ENCODE measurements at places on chromosomes 16 and 17. TPM values are rescaled to one million over a fixed set of nuclear protein-coding genes. Genes with fewer than 3 reads are reported as not detected.

GRCh38 chr16:3767333-3767986, 50.1 kb upstream of the TRAP1 start:
- no peak for DNase-seq

DNA sequence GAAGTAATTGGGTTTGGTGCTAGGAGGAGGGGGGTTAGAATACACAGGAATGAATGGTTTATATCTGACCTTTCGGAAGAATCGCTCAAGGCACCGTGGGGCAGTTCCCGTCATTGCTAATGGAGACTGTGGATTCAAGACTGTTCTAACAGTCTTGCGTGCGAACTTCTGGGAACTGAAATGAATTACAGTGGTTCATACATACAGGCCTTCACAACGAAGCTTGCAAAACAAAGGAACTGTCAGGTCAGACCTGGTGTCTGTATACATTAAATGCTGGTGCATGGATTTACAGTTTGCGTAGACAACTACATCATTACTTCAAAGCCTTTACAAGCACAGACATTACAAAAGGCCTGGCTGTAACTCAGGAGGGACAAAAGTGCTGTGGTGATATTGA, 983.9 kb downstream of the CDH11 start:
- DNase-seq = no peak

- DNase-seq = no peak
Measured at GRCh38 chr17:27496971-27497370, 40.7 kb downstream of the KSR1 start.

DNA sequence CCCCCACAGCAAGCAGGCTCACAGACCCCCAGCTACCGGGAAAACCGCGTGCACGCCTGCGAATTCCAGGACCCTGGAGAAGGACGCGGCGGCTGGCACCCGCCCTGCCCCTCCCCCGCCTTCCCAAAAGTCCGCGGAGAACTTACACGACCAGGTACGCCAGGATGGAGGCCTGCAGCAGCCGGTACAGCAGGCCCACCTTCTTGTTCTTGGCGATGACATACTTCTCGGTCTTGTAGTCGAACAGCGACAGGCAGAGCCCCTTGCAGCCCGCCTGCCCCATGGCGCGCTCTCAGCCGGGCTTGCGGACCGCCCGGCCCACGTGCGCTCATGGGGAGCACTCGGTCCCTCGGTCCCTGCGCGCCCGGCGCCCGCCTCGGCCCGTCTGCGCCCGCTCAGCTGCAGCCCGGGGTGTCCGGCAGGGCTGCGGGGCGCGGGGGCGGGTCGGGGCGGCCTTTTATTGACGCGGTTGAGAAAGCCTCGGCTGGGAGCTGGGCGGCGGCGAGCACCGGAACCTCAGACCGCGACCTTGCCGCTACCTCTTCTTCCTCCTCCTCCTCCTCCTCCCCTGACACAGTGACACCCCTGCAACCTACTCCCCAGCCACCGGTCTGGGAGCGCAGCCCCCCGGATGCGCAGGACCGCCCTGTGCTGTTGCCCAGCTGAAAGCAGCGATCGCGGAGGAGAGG, at the start of gene P2RX5:
TSS of gene P2RX5 (minus strand) at position 433 of the 689 bp plus-strand sequence. CDS start at position 283, 150 bp downstream.
- peak; percentile 29 for DNase-seq

- no peak for DNase-seq
Measured at GRCh38 chr16:20874088-20874581, 26.0 kb downstream of the DCUN1D3 start.

DNA sequence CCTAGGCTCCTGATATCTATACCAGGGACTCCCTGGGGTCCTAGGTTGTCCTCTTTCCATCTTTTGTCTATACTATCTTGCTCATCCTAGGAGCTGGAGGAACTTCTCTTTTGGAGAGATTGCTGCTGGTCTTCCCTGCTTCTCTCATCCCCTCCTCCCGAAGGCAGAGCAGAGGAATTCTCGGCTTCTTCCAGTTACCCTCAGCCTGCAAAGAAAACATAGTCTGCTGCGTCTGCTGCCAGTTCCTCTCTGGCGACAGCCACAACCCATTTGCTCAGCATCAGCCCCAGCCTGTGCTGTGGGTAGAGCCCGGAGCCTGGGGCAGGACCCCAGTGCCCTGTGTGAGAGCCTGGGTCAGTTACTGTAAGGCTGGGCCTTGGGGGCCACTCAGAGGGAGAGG, 21.5 kb upstream of the DYNLL2 start:
- peak; percentile 30 for DNase-seq

Gene HAPSTR1
- 62.9 TPM for total RNA-seq

Gene STX1B
- total RNA-seq = 1.6 TPM

Gene ABAT
- 4.7 TPM for total RNA-seq

Data from upper lobe of left lung (tissue), 6 donors.